Fibroblast of skin of back (primary cell): ENCODE measurements at places on chromosomes 4 and X.

GRCh38 chr4:77849278-77849965 is 13.2 kb upstream of the MRPL1 start:
- DNase-seq = no peak

GRCh38 chrX:46882266-46882665 is 30.0 kb upstream of the JADE3 start:
- DNase-seq = no peak

DNA sequence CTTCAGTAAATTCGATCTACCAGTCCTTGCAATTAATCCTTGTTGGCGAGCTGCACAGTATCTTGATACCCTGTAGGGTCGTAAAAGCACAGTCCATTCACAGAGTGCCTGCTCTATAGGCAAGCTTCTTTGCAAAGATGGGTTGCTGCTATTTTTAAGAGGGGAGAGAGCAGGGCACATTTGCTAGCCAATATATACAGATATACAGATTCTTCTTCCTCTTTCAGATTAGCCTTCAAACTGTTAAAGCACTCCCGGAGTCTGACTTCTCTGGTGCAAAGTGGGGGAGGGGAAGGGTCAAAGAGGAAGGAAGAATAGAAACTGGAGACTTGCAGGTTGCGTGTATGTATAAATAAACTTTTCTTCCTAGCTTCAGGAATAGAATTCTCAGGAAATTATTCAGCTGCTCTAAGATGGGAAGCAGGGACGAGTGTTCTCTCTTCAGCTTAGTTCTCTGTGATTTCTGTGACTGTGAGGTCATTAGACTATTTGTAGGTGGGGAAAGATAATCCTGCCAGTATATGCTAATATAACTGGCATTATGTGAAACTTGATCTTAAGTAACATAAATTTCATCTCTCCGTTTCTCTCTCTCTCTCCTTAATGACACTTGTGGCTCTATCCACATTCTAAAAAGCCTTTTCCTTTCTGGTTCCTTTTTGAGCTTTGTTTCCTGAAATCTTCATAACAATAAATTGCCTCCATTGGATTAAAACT is at the start of gene CYSLTR1:
Gene CYSLTR1 (minus strand): TSS at position 242 of the 717 bp plus-strand sequence. CDS start 53,865 bp downstream, outside the sequence.
- no peak for DNase-seq

- peak; percentile 80 for DNase-seq
Observed at GRCh38 chr4:144614850-144615585, 30.9 kb upstream of the HHIP start.

- DNase-seq = no peak
Observed at GRCh38 chrX:31652650-31653049, 580.8 kb upstream of the FTHL17 start.

GRCh38 chr4:37367901-37368300 is 123.4 kb downstream of the NWD2 start:
- DNase-seq = no peak

- DNase-seq = no peak
Observed at GRCh38 chr4:12231098-12231497, 802.4 kb upstream of the HS3ST1 start.

DNA sequence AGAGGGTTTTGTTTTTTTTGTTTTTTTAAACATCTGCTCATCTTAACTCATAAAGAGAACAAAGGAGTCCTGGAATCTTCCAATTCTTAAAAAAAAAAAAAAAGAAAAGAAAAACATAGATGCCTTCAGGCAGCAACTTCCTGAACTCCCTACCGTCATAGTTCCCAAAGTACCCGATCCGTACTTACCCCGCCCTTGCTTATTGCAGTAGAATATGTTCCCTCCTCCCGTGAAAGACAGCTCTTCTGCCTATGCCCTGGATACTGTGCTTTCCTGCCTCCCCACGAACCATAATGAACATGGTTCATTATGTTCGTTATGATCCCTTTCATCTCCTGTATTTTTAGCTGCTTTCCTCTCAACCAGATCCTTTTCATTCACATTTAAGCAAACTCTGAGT is 40.3 kb downstream of the KLHL5 start:
- DNase-seq = no peak

DNA sequence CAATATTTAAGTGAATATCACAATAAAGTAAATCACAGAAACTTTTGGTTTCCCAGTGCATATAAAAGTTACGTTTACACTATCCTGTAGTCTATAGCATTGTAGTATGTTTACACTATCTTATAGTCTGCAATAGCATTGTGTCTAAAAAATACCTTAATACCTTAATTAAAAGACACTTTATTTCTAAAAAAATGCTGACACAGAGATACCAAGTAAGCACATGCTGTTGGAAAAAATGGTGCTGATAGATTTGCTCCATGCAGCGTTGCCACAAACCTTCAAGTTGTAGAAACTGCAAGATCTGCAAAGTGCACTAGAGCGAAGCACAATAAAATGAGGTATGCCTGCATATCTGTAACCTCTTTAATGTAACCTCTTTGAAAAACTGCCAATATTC is 847.3 kb downstream of the GLUD2 start:
- no peak for DNase-seq

GRCh38 chr4:185405296-185405999 is 8.8 kb downstream of the ANKRD37 start:
- no peak for DNase-seq

DNA sequence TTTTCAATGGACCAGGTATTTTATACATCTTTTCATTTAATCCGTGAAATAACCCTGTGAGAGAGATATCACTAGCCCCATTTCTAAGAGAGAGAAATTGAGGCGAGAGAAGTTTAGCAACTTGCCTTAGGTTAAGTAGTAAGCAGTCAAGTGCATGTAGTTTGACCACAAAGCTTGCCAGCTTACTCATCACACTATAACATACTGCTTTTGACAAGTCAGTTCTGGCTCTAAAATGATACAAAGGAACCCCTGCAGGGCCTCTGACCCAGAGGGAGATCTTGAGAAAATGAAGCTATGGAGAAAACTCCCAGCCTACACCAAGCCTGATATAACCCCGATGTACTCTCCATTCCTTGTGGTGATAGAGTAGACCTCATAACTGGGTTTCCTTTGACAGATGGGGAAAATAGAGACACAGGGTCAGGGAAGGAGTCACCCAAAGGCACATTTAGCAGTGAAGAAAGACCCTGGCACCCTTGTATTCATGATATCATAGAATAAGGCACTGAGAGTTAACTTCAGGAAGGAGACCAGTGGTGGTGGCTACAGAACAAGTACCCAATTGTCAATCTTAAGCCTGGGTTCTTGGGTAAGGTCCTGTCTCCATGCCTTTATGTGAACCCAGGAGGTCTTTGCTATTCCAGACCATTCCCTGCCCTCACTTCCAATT is 60.2 kb upstream of the MSN start:
- peak; percentile 55 for DNase-seq

DNA sequence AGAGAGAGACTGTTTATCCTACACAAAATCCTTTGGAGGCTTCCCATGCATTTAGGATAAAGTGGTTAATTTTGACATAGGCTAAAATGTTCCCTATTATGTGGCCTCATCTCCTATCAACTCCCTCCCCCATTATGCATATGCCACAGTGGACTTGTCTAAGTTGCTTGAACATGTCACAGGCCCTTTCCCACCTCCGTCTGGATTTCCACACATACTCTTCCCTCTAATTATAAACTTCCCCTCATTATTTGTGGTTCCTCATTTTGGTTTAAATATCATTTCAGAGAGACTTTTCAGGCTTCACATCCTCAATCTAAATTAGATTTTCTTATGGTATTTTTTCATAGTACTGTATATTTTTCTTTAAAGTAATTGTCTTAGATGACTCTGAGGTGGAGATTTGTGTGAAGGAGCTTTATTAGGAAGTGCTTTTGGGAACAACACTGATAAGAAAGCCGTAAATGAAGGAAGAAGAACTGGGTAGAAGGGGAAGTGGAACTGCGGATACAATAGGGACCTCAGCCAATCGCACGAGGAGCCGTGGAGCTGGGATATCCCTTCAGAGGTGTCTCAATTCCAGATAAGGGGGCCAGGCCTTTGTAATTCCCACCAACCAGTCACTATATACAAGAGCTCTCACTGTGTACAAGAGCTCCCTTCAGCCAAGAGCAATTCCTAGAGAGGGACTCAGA is 7.9 kb downstream of the C4orf17 start:
- DNase-seq = no peak

DNA sequence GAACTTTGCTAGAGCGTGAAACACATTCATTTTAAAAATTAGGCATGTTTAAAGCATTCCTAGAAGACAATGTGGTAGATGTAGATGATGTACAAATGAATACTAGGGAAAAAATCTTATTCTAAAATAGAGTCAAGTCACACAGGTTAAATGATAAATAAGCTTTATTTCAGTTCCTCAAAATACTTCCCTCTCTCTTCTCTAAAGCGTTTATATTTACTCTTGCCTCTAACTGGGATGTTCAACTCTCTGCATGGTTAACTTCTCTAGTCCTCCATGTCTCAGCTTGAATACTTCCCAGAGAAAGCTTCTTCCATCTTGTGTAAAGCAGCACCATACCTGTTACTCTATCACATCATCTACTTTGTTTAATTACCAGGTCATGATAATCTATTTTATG is 30.9 kb upstream of the GLRA3 start:
- no peak for DNase-seq

DNA sequence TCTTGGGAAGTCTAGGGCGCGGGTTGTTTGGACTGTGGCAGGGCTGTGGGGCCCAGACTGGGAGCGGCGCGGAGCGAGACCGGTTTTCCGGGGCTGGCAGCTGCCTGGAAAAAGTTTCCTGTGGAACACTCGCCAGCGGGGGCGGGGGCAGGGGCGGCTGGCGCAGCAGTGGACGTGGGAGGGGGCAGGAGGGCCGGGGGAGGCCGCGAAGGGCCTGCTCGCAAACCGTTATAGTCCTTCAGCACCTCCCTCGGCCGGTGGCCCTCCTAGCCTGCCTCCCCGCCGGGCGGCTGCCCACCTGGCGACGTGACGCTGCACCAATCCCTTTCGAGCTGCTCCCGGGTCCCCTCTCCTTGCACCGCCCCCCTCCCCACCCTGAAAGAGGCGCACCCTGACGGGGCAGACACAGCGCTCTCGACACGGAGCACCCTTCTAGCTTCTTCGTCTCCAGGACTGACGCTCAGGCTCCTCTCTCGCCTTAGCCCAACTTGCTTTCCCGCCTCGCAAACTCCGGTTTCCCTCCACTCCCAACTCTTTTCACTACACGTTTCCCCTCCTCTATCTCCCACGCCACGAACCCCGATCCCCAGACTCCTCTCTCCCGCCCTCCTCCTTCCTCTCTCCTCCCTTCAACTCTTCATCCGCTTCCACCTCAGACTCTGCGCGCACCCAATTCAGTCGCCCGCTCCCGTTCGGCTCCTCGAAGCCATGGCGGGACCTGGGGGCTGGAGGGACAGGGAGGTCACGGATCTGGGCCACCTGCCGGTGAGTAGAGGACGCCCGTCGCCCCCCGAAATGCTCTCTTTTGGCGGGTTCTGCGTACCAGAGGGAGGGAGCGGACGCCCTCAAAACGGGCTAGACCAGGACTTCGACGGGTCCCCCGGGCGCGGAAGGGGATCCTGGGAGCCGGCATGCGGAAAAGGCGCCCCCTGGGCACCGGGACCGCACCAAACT is at the start of gene NRK:
Gene NRK (plus strand): TSS at position 402 of the 954 bp plus-strand sequence. CDS start 307 bp downstream, at position 709.
- DNase-seq = peak; percentile 5

DNA sequence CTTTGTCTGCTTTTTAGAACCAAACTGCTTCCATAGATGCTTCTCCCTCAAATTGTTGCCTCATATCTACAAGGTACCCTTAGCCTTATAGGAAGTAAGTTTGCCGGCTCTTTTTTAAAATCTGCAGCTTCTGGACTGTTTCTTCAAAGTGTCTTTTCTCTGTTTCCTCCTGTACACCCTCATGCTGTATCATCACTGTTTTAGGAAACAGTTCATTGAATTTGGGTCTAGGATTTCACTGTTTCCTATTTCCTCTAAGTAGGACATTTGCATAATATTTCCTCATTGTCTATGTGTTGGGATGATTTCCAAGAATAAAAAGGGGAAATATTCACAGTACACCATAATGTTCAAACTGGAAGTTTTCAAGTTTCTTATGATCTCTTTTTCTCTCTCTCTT is 43.0 kb downstream of the BANK1 start:
- DNase-seq = no peak

DNA sequence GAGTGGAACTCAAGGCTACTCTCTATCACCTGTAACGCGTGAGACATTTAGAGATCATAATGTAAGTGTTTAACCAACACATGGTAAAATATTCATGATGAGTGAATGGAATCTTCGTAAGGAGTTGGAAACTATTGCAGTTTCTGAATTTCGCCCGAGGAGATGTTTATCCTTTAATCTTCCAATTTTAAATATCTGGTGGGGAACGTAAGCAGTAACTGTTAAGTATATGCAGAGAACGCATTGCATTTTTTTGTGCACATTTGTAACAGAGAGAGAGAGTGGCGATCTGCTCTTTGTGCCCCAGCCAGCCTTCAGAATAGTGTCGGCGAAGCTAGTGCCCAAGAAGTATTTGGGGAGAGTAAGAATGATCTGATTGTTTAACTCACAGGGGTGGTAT is 9.8 kb downstream of the PGM2 start:
- DNase-seq = no peak

DNA sequence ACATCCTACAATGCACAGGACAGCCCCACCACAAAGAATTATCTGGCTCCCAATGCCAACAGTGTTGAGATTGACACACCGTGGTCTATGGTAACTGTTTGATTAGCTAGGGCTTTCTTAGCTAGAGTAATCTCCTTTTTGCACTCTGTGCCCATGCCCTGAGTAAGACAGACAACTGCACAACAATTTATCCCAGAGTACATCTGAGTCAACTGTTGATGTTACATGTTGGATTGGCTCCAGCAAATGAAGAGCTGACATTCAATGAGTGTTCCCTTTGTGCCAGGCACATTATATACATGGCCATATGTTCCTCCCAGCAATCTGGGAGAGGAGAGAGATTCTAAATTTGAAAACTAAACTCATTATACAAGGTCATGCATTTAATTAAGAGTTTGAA is 3.9 kb upstream of the FAM9C start:
- DNase-seq = peak; percentile 48

GRCh38 chr4:142351958-142352357 is 494.1 kb downstream of the INPP4B start:
- DNase-seq = no peak

- DNase-seq = no peak
Observed at GRCh38 chr4:152117933-152118507, 357.2 kb upstream of the GATB start.

DNA sequence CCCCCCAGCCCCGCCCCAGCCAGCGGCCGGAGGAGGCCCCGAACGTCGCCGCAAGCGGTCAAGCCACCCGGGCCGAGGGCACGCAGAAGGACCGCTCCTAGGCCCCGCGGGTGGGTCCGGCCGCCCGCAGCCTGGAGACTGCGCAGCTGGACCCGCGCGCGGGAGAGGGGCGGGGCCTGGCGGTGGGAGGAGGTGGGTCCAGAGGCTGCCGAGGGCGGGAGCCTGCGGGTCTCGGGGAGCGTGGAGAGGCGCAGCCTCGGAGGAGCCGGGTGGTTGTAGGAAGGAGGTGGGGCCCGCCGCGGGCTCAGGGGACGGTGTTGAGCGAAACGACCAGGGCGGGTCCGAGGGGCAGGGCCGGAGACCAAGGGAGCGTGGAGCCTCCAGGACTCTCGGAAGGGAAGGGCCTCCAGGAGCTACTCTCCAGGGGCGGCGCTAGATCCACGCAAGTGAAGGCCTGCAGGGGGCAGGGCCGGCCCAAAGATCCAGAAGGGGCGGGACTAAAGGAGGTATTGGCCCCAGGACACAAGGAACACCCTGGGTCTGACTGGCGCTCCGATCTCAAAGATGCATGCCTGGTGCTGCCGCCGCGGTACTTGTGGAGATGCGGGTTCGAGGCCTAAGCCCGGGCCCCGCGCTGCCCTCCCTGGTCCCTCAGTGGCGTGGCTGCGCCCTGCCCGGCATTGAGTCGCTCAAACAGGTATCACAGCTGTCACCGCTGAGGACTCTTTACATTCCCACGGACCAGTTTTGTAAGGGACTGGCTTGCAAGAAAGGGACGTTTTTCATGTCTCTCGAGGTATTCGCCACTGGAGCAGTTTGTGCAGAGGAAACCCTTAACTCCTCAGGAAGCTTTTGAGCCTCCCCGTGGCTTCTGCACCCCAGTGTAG is 5.9 kb downstream of the TIMM17B start:
- peak; percentile 86 for DNase-seq
